ENCODE measurements at places on chromosomes 5 and 9.

DNA sequence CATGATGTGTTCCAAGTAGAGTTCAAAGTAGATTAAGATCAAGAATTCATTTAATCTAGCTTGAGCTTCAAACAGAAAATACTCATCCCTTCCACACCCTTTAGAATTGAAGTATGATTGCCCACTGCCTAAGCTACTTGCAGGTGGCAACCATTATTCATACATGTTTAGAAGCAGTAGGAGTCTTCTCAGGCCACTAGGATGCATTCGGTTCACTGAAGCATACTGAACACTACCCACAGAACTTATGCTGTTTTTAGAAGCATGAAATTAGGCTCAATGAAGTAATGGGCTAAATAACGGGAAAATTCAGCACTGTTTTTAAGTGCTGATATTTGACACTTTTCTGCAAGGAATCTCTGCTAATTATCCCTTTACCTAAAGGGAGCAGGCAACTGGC, 263.4 kb downstream of the DEPDC1B start:
- DNase-seq: no peak

DNA sequence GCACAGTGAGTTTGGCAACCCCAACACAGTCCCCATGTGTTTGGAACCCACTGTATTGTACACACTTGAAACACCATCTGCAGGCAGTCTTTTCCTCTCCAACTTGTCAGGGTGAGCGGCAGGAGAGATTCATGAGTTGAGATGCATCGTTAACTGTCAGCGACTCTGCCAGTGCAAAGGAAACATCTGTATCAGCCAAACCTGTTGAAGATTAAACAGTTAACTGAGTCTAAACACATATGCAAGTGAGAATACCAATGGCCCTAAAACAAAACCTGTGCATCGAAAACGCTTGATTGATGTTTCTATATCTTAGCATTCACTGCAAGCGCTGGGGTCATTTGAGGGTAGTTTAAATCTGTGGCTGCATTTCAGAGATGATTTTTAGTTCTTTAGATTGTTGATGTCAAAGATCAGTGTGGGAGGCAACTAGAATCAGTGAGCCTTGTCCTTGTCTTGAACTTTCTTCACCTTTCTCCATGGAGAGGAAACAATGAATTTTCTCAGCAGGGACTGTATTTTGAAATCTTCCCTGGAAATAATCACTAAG, 41.3 kb upstream of the PAM start:
- DNase-seq: no peak

DNA sequence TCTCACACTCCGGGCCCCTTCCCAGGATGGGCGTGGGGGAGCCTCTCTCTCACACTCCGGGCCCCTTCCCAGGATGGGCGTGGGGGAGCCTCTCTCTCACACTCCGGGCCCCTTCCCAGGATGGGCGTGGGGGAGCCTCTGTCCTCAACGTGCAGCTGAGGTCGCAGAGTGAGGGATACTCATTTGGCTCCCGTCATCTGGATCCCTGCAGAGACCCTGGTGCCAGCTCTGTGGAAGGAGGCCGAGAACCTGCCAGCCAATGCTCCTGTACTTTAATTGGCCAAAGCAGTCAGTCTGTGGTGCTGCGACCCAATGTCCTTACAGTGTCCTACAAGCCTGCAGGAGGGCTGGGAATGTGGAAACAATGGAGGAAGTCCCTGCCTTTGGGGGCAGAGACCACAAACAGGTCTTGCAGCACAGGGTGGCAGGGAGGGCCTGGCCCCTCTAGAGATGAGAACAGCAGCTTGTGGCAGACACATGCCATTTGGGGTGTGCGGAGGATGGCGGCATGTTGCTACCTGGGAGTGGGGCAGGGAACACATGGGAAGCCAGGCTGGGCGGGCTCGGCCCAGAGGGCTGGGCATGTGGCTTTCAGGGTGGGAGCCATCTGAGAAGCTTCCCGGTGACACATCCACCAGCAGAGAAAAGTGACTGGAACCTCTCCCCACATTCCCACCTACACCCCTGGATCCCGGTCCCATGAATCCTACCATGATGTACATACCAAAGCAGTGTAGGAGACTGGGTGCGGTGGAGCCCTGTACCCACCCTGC, 13.6 kb upstream of the MRNIP start:
- DNase-seq: no peak

DNA sequence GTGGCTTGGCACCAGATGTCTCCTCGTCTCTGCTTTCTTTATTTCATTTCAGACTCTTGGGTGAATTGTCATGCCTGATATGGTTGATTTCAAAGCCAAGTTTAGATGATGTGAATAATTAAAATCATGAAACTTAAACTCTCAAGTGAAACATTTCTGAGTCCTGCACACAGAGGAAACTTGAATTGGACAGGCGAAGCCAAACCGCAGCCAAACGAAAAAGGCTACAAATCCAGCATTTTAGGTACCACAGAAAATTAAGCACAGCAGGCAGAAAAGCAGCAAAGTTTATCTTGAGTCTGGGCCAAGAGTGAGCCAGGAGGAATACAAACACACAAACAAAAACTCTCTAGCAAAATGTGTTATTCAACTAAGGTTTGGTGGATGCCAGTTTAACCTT, 659.8 kb upstream of the KLF4 start:
- no peak for DNase-seq

- no peak for DNase-seq
Measured at GRCh38 chr5:114952876-114953275, 216.8 kb downstream of the TRIM36 start.

DNA sequence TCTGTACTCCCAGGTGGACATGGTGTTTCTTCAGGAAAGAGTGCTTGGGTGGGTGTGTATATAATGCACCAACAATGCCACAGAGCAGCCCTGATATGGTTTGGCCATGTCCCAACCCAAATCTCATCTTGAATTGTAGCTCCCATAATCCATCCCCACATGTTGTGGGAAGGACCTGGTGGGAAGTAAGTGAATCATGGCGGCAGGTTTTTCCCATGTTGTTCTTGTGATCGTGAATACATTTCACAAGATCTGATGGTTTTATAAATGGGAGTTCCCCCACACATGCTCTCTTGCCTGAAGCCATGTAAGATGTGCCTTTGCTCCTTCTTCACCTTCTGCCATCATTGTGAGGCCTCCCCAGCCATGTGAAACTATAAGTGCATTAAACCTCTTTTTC, 158.5 kb downstream of the NR3C1 start:
- DNase-seq: no peak

- DNase-seq: peak; percentile 67
Measured at GRCh38 chr5:88675168-88675707, 207.7 kb downstream of the MEF2C start.

- no peak for DNase-seq
Measured at GRCh38 chr9:12403721-12404120, 289.5 kb upstream of the TYRP1 start.

DNA sequence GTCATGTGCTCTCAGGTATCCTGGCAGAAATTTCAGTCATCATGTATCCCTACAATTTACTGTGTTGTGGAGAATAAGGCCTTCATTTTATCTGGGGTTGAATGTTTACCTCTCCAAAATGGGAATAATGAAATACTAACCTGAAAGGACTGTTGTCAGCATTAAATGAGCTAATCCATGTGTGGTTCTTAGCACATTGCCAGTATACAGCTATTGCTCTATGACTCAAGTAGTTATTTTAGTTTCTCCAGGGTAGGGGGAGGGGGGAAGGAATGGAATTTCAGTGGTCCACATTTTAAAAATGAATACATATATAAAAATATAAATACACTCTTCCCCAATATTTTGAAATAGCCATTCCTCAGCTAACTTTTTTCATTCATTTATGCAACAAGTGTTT, 3.5 kb downstream of the PAM start:
- DNase-seq: no peak

DNA sequence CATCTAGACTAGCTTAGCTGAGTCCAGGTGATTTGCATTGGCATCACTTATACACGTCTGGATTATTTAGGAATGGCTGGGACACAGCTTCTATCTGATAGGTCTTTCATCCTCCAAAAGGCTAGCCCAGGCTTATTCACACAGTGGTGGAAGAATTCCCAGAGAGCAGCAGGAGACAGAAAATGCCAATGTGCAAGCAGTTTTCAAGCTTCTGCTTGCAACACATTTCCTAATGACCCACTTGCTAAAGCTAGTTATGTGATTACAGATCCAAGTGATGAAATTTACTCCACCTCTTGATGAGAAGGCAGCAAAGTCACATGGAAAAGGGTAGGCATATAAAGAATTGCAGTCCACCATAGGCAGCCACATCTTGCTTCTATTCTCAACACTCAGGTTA, 44.2 kb upstream of the MAST4 start:
- no peak for DNase-seq

DNA sequence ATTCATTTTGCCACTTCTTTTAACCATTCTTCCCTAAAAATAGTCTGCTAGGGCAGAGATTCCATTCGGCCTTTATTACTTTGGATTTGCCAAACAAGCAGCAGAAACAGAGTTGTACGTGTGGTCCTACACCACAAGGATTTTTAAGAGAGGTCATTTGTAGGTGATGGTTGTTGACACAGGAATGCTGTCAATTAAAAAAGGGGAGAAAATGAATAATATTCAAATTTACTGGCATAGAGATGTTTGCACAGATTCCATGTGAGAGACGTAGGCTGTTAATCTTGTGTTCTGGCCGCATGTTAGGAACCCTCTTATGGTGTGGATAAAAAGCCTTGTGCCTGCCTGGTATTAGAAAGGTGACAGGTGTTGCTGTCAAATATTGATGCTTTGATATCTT, 34.9 kb downstream of the TRIO start:
- DNase-seq: no peak

DNA sequence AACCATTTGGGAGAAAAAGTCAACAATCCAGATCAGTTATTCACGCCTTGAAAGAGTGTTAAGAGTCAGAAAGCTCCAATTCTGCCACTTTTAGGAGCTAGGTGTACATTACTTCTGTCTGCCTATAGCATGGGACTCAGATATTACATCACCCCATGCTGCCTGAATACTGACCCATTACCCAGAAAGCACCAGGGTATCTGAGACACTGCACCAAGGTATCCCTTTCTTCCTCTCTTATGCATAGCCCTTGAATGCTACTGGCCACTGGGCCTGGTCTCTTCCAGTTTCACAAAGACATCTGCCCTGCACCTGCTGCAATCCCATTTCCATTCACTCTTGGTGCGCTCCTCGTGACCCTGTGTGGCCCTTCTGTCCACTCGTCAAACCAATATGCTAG, 2.6 kb downstream of the STRBP start:
- no peak for DNase-seq

- no peak for DNase-seq
Measured at GRCh38 chr9:135082536-135082935, 4.9 kb upstream of the OLFM1 start.

GRCh38 chr9:113317777-113318176, 14.6 kb upstream of the RNF183 start:
- DNase-seq: no peak

DNA sequence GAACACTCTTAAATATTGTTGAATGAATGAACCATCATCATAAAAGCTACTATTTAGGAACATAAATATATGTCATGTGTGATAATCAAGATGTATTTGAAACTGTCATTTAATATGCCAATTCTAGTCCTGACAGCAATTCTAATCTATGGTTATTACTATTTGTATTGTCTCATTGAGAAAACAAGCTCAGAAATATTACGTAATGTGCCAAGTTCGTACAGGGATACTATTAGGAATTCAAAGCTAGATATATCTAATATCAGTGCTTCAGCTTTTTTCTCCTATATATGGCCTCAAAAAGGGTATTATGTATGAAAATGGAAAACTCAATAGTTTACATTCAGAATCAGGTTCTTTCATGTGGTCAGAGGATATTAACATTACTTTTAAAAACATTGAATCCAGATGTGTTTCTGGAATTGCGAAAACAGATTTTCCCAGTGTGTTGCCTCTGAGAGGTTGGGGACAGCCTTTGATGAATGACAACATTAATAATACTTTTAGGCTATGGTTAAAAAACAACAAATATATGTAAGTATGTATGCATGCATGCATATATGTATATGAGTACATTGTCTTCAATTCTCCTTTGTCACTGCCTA, 95.1 kb downstream of the KCTD16 start:
- DNase-seq: no peak

GRCh38 chr5:58849223-58849622, 266.3 kb downstream of the RAB3C start:
- DNase-seq: no peak

DNA sequence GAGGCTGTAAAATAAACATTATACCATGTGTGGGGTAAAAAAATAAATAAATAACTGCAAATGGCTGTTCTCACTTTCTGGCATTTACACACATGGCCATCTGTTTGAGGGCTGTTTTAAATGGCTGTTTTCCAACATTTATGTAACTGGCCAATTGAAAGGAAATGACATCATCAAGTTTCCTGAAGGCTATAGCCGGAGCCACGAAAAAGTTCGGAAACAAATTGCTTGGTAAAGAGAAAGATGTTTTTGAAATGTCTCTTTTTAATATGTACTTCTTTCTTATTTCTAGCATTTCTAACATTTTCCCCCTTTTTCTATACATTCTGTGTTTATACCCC, 95.4 kb upstream of the DAB2 start:
- no peak for DNase-seq

- DNase-seq: no peak
Measured at GRCh38 chr5:149063896-149064478, 1.1 kb upstream of the SH3TC2 start.

- no peak for DNase-seq
Measured at GRCh38 chr5:138606378-138607064, 31.3 kb upstream of the HSPA9 start.

GRCh38 chr5:168843277-168844015, 264.3 kb upstream of the PANK3 start:
- no peak for DNase-seq

- no peak for DNase-seq
Measured at GRCh38 chr5:14794583-14795230, 76.9 kb downstream of the ANKH start.

GRCh38 chr9:73006986-73007385, 54.1 kb upstream of the ALDH1A1 start:
- no peak for DNase-seq

DNA sequence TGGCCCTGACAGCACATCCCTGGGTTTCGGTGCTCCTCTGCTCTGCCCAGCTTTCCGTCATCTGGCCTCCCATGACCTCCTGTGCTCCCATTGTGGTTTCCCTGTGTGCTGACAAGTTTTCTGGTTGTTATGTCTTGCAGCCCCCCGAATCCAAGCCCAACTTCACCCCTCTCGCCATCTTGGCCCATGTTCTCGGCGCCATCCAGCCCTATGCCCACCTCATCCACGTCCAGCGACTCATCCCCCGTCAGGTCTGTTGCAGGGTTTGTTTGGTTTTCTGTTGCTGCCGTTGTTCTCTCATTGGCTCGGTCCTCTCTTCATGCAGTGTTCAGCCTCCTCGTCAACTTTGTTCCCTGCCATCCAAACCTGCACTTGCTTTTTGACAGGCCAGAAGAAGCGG, 196.4 kb downstream of the NR3C1 start:
- DNase-seq: no peak

DNA sequence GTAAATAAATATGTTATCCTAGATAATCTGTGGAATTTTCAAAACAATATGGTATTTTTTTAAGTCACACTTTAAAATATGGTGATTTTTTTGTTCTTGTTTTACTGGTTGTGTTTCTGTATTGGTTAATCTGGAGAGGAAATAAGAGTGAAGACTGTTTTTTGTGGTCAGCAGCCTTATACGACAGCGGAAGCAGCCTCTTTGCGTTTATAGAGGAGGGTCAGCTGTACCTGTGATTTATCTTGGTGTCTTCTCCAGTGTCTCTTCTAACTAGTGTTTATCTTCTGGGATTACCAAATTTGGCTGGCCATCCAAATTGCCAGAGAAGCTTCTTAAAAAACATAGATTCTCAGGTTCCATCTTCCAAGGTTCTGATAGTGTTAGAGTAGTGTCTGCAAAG, 58.7 kb downstream of the ICE1 start:
- no peak for DNase-seq
